ENCODE measurements at places on chromosomes 7 and 10.

GRCh38 chr7:155205368-155206317 lies 92.0 kb upstream of the INSIG1 start:
- DNase-seq = peak; percentile 74

DNA sequence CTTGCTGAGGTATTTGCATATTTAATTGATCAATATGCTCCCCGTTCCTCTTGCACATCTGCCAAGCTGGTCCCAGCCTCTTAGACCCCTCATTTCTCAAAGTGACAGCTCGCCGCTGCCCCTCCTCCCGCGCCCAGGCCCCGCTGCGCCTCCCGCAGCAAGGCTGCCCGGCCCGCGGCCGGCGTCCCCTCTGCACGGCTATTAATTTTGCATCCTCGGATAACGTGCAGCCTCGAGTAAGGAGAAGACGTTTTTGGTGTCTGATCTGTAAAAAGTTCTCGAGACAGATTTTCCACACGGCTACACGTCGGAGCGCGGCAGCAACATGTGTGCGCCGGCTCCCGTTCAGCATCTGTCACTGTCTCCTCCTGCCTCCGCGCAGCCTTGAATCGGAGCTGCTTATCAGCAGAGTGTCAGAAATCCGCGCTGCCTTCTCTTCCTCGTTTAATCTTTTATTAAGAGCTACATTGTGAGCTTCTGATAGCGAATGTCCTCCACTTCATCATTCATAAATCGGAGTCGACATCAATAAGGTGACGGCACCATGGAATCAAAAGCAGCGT lies 65.3 kb downstream of the EBF3 start:
- DNase-seq = no peak

DNA sequence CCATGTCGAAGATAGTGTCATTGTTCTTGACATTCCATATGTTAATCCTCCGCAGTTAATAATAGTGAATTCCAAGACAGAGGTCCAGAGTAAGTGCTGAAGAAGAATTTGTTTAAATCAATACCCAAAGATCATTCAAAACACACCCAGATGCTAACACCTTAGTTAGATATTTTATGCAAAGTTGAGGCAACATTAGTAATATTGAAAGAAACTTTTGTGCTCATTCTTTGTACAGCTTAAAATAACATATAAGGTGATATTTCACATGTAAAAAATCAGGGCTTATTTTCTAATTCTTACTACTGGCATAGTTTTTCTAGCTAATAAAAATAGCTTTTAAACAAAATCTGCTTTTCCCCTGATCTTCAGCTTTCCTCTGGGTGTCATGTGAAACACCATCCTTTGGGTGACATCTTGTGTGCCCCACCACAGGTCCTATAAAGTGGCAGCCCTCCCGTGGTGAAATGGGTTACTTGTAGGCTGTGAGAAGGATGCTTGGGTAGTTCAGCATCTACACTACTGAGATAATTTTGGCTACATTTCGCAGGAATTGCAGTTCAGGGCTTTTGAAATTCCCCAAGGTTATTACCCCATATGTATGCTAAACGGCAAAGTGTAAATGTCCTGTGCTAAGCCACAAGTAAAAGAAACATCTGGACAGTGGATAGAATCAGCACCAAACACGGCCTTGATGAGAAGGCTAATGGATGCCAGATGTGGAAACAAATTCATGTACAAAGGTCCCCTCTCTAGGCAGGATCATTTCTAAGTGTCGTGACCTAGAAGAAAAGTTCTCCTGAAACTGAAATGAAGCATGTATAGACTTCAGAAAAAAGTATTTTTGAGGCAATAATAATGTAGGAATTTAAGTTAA lies 105.4 kb downstream of the GRM3 start:
- no peak for DNase-seq

- DNase-seq = no peak
Measured at GRCh38 chr7:71735961-71736556, 604.1 kb downstream of the GALNT17 start.

DNA sequence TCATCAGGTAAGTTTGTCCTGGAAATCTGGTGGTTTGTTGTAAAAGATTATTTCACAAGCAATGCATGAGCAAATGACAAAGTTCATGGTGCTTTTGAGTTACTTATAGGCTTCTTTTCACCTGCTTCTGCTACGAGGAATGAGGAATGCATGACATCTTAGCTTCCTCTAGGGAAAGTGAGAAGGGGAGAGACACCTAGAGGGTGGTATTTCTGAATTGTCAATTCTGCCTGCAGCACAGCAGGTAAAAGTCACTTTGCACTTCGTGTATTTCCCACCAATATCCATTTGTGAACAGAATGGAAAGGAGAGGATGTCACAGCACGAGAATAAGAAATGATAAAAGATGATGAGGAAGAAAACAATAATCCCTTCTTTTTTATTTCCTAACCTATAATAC lies 153.4 kb upstream of the FEZF1 start:
- no peak for DNase-seq

GRCh38 chr7:24284699-24285506 lies 913 bp downstream of the NPY start:
- DNase-seq = no peak
